ENCODE measurements at places on chromosomes 11 and 22.

DNA sequence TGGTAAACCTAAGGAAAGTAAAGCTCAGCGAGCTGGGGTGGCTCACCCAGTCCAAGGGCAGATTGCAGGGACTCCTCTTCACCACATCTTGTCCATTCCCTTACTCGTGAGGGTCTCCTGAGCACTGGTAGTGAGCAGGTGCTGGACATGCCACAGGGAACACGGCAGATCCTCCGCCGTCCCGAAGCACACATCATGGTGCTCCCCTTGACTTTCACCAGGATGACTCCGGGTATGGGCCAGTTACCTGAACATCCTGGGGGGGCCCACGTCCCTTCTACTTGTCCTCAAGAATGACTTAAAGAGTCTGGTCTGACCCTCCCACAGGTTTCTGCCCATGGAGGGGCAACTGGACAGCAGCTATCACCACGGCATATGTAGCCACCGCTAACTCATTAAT lies 8.0 kb upstream of the SF1 start:
- DNase-seq = no peak

GRCh38 chr22:20840646-20841371 lies 17.8 kb downstream of the PI4KA start:
- no peak for DNase-seq

DNA sequence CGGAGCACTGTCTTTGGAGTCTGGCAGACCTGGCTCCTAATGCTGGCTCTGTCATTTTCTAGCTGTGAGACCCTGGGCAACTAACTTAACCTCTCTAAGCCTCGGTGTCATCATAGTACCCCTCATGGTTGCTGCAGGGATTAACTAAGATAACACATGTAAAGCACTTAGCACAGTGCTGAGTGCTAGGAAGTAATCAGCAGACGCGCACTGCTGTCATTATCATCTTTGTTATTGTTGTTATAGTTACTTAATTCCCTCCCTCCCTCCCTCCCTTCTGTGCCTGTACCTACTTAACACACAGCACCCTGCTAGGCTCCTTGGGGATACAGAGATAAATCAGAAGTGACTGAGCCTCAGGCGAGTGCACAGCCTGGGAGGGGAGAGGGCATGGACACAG lies 104.7 kb upstream of the PITPNB start:
- DNase-seq = no peak

- DNase-seq = peak; percentile 24
Measured at GRCh38 chr11:77151804-77152509, 23.9 kb downstream of the MYO7A start.

DNA sequence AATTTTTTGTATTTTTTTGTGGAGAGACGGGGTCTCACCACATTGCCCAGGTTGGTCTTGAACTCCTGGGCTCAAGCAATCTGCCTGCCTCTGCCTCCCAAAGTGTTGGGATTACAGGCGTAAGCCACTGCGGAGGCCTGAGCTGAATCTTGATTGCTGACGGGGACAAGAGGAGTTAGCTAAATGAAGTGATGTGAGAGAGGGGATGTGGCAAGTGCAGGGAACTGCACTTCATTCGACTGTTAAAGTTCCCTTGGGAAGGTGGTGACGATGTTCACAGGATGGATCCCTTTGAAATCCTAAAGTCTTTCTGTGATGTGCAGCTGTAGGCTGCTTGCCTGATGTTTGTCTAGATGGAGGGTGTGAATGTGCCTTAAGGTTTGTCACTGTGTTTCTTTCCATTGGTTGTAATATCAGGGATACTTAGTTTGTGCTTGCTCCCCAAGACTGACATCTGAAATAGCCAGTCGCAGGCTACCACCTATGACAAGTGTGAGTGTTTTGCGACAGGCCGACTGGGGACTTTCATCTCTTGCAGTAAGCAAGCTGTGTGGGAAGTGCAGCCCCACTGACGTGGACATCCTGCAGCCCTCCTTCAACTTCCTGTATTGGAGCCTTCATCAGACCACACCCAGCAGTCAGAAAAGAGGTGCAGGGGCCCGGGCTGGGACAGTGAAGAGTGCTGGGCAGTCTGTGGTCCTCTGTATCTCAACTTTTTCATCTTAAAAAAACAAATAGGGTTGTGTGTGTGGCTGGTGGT lies 19.6 kb upstream of the CCDC134 start:
- peak; percentile 76 for DNase-seq

- no peak for DNase-seq
Measured at GRCh38 chr22:36233796-36234195, 5.5 kb downstream of the APOL2 start.

- no peak for DNase-seq
Measured at GRCh38 chr11:83140691-83141455, 16.1 kb upstream of the PCF11 start.

DNA sequence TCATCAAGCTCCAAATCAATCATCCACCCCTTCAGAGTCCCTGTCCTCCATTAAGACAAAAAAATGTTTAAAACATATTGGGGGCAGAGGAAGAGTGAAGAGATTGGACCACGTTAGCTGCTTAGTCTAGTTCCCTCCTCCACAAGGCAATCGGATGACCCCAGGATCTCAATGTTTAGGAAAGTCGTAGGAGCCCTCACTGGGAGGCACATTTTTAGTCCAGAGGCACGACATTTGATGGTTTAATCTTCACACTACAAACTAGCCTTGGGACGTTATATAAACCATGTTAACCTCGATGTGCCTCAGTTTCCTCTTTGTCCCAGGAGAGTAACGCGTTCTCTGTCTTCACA lies 588 bp upstream of the FAT3 start:
- no peak for DNase-seq

DNA sequence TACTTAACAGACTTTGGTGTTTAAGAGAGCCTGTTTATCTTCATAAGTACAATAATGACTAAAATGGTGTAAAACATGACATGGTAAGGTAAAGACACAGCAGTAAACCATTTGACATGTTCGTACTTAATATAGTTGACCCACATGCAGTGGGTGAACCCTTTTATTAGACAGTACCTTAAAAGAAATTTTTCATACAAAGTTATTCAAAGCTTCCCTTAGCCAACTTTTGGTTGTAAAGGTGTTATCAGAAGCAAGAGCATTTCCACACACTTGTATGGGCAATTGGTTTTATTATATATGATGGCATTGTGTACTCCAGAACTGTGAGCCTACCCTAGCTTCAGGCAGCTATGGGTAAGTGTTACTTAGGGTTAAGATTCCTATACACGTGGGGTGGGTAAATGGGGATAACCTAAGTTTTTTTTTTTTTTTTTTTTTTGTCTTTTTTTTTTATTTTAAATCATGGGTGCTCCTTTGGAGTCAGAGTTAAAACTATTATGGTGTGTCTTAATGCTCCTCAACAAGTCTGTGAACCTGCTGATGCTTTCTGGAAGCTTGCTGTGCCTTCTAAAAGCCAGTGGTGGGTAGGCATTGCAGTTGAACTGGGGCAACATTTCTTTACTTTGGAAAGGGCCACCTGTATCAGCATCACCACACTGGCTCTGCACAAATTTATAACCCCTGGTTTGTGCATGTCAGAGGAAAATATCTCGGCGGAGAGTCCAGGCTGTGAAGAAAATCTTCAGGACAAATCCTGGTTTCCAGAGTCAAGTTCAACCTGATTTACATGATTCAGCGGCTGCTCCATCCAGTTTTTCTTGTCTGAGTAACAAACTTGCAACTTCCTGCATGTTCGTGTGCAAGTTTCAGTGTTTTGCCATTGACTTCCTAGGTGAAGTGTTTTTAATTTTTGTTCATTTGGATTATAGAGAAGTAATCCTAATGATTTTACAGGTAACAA lies 3.3 kb downstream of the PCF11 start:
- no peak for DNase-seq

DNA sequence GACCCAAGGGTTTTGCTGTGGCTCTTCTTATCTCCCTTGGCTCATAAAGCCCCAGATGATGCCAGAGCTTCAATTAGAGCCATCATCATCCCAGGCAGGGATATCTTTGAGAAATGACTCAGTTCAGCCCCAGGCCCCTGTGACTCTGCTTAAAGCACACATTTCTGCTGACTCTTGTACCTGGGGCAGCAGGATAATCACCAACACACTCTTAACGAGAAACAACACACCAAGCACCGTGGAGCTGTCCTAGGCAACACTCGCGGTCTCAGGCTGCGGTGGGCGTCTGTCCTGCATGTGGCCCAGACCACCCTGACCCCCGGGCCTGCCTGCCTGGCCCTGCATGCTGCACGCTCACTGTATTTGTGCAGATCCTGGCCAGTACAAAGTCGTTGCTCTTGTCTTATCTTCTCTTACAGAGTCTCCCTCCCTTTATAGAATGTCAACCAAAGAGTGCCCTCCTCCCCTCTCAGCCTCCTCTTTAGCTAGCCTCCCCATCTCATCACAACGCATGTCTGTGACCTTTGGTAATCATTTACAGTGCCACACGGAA lies 114.2 kb upstream of the PARVA start:
- DNase-seq = no peak

- no peak for DNase-seq
Measured at GRCh38 chr11:134521452-134522289, 109.6 kb upstream of the B3GAT1 start.

GRCh38 chr11:19253817-19254216 lies 13.1 kb upstream of the E2F8 start:
- no peak for DNase-seq

DNA sequence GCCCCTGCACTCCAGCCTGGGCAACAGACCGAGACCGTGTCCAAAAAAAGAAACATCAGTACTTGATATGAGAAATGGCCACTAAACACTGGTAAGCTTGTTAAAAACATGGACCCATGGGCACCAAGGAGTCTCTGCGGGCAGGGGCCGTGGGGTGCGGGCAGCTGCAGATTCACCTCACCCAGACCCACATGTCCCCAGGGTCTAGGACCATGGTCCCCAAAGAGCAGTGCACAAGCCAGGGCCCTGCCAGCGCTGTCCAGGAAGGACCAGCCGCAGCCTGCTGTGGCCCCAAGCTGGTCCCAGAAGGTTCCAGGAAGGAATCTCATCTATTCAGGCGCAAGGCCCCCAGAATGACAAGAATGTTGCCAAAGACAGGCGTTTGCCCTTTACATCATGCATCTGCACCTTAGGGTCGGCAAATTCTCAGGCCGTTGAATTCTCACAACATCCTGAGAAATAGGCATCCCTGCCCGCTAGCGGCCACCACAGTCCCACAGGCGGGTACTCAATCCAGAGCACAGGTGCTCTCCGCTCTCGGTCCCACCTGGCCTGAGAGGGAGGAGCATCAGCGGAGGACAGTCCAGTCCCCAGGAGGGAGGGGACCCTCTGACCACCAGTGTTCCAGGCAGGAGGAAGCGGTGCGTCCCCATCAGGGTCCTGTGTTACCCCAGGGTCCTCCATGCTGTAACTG lies 9.5 kb downstream of the YPEL1 start:
- DNase-seq = no peak

- DNase-seq = no peak
Measured at GRCh38 chr11:8265681-8266241, 2.1 kb upstream of the LMO1 start.

DNA sequence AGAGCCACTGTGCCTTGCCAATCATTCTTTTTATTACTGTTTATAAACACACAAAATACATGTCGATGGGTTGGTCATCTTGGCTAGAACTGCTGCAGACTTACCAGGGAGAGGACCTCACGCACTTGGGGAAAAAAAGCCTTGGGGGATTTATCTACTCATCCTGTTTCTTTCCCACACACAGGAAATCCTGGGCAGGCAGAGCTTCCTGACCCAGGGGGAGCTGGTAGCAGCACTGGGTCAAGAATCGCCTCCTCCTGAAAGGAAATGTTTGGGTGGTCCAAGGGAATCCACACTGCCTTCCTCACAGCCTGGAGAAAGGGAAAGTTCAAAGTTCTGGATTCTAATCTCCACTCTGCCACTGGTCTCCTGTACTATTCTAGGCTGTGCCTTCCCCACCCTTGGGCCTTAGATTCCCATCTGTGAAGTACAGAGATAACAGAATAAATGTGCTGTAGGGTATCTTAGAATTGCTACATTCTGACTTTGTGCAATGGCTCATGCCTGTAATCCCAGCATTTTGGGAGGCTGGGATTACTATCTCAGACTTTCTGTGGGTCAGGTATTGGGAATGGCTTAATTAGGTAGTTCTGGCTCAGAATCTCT lies 31.2 kb upstream of the SMTN start:
- no peak for DNase-seq
